ENCODE measurements at places on chromosomes 16 and 17.

GRCh38 chr16:84839054-84839453, 19.3 kb downstream of the CRISPLD2 start:
- peak; percentile 67 for DNase-seq

DNA sequence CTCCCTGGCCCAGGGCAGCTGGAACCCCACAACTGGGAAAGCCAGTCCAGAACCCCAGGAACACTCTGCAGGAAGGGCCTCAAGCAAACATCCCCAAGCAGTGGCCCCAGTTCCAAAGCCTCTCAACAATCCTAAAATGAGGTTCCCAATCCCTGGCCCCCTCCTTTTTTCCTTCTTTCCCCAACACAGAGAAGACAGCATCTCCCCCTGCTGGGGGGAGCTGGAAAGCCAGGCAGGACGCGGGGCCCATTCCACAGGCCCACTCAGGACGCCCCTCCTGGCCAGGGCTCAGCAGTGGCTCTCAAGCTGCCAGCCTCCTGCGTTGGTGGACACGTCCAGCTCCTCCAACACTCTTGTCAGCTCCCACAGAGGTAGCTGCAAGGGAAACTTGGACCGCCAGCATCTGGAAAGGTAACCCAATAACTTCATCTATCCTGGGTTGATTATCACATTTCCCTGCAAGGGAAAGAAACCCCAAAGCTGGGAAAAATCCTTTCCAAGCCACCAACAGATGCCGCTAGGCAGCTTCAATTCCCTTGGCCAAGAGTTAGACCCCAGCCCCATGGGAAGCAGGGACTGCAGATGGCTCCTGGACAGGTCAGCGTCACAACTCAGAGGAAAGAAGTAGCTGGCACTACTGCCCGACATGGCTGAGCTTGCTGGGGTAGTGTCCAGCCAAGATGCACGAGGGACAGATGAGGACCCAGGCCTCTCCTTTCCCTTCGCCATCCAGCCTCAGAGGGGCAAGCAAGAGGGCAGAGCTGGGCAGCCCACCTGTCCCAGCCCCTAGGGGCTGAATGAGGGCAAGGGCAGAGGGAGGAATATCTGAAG, 7.6 kb downstream of the HDAC5 start:
- no peak for DNase-seq

- DNase-seq = no peak
Observed at GRCh38 chr17:41800601-41801373, 11.0 kb downstream of the P3H4 start.

GRCh38 chr16:83793179-83793578, 14.6 kb upstream of the HSBP1 start:
- DNase-seq = no peak

DNA sequence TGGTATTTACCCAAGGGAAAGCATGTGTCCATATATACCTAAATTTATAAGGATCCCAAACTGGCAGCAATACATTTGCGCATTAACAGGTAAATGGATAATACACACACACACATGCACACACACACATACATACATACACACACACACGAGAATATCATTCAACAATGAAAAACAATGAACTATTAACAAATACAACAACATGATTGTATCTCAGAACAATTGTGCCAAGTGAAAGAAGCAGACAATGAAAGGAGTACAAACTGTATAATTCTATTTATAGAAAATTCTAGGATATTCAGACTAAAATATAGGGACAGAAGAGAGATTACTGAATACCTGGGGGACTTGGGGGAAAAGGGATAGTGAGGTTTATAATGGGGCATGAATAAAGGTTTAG, 323.0 kb downstream of the KCNJ2 start:
- DNase-seq = no peak

GRCh38 chr17:82926716-82927115, 86.9 kb upstream of the ZNF750 start:
- DNase-seq = no peak

DNA sequence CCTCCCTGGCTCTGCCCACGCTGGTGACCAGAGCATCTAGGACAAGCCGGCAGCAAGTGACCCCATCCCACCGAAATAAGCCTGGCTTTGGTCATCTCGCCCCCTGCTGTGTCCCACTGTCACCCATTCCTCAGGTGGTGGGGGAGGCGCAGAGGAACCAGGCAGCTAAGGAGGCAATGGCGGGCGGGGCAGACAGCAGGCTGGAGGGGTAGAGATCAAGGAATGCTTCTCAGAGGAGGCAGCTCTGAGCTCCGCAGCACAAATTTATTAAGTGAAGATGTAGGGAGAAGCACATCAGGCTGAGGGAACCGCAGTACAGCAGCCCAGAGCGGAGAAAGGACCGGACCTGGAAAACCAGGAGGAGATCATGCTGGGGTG, 7.5 kb upstream of the KREMEN2 start:
- no peak for DNase-seq

DNA sequence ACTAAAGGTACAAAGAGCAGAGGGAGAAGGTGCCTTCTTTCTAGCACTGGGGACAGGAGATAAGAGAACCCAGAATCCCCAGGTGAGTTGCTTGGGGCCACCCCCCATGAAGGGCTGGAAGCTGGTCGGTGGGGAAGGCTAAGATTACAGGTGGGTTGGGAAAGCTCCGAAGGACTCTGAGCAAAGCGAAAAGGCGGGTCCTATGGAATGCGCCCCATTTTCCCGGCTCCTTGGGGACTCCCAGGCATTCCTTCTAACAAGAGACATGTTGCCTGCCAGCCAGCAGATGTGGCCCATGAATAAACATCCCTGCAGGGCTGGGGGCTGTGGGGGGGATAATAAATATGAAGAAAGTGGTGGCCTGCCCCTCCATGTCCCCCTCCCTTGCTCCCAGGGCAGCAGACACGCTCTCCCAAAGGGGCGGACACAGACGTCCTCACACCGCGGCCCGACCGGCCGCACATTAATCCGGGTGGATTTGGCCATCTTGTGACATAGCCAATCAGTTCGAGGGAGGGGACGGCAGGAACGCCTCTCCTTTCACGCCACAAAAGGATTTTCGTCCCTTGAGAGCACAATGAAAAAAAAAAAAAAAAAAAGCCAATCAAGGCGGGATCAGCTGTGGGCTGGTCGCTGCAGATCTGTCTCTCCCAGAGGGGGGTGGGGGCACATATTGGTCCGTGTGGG, 98.5 kb downstream of the SOX9 start:
- DNase-seq = no peak

DNA sequence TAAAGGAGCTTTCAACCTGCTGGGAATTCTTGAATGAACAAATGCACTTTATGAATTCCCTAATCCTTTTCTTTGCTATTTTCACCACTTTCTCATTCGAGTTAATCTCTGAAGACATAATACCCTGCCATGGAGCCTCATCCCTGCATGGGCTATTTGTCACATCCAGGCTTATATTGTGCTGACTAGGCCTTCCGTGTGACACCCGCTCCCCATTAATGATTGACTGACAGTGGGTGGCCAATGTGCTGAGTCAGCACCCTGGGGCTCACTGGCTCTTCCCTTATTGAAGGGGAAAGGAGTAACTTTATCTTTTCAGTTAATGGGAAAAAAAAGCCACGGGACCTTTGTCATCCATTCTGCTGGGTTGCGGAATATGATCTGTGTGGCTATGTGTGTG, 1024.8 kb upstream of the EEF2KMT start:
- DNase-seq = no peak

GRCh38 chr16:56246051-56246817, 54.9 kb downstream of the GNAO1 start:
- peak; percentile 37 for DNase-seq

GRCh38 chr16:23258919-23259237, 43.2 kb upstream of the SCNN1B start:
- no peak for DNase-seq

DNA sequence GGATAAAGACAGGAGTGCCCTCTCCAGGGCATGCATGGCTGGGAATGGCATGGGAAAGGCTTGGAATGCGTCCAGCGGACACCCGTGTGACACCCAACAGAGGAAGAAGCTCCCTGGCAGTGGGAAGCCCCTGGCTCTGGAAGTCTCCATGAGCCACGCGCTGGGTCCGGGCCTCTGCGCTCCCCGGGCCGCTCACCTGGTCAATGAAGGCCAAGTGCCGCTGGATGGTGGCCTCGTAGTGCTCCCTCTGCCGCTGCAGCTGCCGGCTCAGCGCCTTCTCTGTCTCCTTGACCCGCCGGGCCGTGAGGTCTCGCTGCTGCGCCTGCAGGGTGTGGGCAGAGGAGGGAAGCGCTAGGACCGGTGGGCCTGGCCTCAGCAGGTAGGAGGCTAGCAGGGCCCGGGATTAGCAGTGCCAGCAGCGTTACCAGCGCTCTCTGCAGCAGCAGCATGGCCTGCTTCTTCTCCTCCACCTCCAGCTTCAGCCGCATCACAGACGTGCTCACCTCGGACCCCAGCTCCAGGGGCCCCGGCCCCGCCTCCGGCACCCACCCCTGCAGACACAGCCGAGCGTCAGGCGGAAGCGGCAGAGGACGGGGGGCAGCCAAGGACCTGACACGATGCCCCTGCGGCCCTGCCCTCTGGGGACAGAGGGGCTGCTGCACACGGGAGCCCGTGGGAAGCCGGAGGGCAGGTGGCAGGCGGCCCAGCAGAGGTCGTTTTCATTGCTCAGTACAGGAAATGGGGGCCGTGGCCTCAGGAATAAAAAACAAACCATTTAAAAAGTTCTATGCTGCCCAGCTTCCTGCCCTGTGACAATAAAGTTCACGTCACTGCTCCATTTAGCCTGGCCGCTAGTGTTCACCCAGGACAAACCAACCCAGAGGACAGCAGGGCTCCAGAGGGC, 26.0 kb downstream of the CEP131 start:
- DNase-seq = no peak

DNA sequence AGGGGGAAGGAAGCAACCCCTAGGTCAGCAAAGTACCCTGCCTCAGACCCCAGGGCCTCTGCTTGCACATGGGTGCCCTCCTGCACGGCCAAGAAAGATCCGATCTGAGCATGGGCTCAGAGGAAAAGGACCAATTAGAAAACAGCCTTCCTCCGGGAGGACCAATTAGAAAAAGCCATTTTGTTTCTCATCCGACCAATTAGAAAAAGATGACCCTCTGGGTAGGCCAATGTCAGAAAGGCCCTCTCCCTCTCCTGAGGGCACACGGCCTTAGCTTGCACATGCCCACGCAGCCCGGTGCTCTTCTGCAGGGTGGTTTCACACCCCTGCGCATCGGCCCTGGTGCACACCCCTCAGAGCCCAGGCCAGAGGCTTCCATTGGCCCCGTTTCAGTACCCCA, 5.1 kb upstream of the CISD3 start:
- no peak for DNase-seq

DNA sequence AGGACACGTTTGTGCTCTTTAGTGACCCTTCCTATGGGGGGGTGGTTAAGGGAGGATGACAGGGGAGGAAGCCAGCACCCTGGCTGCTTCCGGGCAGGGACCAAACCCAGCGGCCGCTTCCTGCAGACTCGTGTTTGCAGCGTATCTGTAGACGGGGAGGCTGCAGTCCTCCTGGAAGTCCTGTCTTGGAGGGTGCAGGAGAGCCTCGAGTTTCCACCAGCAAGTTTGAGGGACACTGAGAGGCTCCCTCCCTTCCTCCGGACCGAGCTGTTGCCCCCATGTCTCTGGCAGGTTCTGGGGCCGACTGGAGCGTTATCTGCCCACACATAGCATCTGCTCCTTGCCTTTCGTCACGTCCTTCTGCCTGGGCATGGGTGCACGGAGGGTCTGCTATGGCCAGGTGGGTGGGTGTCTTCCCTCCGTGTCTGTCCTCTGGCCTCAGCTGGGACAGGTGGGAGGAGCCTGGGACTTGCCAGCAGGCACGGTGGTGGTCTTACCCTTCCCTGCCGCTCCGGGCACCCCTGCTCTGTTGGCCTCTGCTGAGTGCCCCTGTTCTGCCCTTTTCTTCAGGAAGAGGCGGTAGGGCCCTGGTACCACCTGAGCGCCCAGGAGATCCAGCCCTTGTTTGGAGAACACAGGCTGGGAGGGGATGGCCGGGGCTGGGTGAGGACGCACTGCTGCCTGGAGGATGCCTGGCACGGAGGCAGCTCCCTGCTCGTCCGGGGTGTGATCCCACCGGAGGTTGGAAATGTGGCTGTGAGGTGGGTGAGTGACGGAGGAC, 8.8 kb downstream of the ENGASE start:
- no peak for DNase-seq

DNA sequence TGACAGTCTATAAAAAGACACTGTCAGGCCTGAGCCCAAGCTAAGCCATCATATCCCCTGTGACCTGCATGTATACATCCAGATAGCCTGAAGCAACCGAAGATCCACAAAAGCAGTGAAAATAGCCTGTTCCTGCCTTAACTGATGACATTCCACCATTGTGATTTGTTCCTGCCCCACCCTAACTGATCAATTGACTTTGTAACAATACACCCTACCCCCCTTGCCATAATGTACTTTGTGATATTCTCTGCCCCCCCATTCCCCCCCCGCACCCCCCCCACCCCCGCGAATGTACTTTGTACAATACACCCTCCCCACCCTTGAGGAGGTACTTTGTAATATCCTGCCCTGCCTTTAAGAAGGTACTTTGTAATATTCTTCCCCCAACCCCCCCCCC, 82.2 kb upstream of the MED13 start:
- no peak for DNase-seq

GRCh38 chr16:54177052-54177861, 109.3 kb downstream of the IRX3 start:
- DNase-seq = no peak

GRCh38 chr17:71431146-71431545, 689.7 kb upstream of the SOX9 start:
- no peak for DNase-seq

GRCh38 chr16:28140788-28141618, 70.8 kb downstream of the XPO6 start:
- DNase-seq = no peak

DNA sequence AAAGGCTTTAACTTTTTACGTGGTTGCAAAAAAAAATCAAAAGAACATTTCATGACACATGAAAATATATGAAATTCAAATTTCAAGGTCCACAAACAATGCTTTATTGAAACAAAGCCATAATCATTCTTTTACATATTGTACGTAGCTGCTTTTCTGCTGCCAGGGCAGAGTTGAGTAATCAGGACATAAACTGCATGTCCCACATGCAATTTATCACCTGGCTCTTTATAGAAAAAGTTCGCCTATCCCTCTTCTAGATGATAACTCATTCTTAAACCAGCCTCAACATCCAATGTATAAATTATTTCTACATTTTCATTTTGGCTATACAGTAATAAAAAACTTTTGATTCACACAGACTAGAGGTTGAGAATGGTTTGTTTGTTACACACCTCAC, 154.9 kb downstream of the AXIN2 start:
- DNase-seq = no peak

DNA sequence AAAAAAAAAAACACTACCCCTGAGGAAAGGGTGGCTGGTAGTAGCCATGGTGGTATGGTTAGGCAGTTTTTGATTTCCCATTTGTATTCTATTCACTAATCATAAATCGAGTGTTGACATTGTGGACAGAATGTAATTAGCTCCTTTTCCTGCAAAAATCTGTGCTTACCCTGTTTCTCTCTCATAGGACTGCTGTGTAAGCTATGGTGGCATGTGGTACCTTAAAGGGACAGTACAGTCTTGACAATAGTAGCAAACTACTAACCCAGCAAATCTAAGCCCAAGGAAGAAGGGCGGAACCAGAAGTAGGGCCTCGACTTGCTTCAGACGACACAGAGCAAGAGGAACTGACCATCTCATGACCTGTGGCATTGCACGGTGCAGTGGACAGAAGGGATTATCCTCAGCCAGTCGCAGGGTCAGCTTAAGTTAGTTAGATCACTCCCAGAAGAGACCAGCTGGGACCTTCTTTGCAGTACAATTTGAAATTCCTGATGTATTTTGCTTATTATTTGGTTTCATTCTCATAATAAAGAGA, 36.3 kb downstream of the POLR3E start:
- no peak for DNase-seq

Measured in epithelial cell of proximal tubule (primary cell).